Aorta (tissue), 5 donors: ENCODE measurements at places on chromosomes 4 and X. TPM values are rescaled to one million over a fixed set of nuclear protein-coding genes. Genes with fewer than 3 reads are reported as not detected.
A peak's percentile ranks its signal among the peaks of the same experiment; 100 is the strongest.

The PACRGL gene
- 18.7 TPM for total RNA-seq

The YY2 gene
- 2.9 TPM for total RNA-seq

The SATL1 gene
- total RNA-seq: not detected

DNA sequence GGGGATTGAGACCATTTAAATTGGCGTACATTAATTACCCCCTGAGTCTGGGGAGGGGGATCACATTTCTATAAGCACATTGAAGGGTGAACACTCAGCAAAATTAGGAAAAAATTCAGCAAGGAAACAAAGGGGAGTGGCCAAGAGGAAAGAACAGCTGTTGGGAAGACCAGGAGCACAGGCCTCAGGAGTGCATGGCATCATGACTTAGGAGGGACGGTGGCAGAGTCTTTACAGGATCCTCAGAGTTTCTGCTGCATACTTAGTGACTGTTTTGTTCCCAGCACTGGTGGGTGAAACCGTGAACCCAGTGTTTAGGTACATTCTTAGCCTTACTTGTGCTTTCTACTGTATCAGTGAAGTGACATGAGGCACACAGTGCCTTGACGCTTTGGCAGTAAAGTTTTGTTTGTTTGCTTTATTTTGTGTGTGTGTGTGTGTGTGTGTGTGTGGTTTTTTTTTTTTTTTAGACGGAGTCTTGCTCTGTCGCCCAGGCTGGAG lies 121.3 kb downstream of the CBR4 start:
- no peak for DNase-seq

DNA sequence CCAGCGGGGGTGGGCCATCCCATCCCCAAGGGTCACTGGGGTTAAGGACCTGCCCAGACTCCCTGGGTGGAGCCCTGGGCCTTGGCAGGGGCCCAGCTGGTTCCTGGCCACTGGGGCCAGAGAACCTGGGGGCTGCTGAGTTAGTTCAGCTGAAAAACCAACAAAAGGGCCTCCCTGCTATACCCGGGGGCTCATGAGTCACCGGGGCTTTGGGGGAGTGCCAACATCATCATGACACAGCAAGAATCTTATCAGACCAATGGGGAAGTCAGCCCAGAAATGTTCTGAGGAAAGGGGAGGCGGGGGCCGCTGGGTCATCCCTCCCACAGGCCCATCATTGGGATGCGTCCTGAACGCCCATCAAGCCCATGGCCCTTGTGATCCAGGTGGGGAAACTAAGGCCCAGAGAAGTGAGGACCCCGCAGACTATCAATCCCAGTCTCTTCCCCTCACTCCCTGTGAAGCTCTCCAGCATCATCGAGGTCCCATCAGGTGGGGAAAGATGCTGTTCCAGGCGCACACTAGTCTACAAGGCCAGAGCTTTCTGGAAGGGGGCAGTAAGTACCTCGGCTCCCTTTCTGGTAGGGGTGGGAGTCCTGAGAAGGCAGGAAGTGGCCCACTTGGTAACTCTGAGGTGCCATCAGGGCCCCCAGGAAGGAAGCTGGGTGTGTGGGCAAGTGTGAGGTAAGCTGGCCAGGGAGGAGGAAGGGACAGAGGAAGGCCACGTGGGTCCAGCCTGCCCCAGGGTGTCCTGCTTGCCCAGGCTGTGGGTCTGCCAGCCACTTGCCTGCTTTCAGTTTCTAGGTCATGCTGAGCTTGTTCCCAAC lies 4.5 kb downstream of the G6PD start:
- DNase-seq: peak; percentile 90

DNA sequence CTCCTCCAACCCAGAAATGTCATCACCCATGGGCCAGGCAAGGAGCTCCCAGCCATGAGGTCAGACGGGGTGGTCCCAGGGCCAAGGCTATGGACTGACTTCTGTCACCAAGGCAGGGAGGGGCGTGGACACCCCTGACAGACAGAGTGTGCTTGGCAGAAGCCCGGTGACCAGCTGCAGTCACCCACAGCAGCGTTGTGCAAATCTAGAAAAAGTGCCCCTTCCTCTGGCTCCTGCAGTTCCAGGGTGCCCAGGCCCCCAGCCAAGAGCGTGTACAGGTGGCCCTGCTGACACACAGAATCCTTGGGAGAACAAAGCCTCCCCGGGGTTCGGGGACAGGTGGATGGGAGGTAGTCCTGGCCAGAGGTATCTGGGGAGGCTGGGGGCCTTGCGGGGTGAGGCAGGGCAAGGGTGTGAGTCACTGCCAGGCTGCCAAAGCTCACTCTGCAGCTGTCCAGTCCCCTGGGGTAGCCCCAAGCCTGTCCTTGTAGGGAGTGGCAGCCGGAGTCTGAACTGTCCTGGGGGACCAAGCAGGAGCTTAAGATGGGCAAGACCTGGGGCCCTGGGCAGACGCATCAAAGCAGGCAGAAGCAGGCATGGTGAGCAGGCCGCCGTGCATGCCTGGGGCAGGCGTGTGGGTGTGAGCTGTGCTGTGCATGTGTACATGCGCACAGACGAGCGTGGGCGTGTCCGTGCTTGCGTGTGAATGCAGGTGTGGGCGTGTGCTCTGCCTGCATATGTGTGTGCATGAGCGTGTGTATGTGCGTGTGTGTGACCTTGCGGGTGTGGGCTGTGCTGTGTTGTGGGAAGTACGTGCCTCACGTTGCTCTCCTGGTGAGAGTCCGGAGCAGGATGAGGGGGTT lies 3.3 kb downstream of the MYL5 start:
- peak; percentile 46 for DNase-seq

The CDX4 gene
- total RNA-seq: not detected

The ODAPH gene
- not detected for total RNA-seq

DNA sequence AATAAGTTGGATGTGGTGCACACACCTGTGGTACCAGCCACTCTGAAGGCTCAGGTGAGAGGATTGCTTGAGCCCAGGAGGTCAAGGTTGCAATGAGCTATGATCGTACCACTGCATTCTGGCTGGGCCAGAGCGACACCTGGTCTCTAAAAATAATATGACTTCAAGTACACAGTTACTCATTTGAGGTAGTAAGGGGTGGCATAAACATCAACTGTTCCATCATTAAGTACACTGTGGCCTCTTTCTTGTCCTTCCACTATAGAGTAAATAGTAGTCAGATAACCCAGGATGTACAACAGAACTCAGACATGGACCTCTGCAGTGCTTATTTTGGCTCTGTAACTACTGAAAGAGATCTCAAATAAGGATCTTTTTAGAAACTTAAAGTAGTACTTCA lies 10.6 kb downstream of the FAM9B start:
- DNase-seq: no peak

GRCh38 chrX:30573125-30573524 lies 4.4 kb downstream of the TASL start:
- no peak for DNase-seq

The SPANXA2 gene
- total RNA-seq: not detected

- DNase-seq: no peak
Observed at GRCh38 chrX:19177721-19178120, 55.5 kb upstream of the ADGRG2 start.

GRCh38 chr4:138051157-138051556 lies 191.0 kb downstream of the SLC7A11 start:
- DNase-seq: no peak

DNA sequence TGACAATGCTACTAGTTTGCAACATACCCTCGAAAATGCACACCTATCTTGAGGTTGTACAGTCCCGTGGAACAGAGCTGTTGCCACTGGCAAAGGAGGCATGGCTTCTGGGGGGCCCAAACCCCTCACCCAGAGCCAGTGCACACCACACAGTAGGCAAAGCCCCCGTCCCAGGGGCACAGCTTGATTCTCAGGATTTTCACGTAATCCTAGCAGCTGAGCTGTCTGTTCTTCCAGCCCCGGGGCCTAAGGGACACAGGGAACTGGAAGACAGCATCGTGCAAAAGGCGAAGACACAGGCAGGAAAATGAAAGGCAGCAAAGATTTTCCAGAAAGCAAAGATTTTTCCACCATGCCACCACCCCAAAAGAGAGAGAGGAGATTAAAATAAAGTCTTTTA lies 77.2 kb downstream of the JAKMIP1 start:
- no peak for DNase-seq

The TEX13B gene
- not detected for total RNA-seq

DNA sequence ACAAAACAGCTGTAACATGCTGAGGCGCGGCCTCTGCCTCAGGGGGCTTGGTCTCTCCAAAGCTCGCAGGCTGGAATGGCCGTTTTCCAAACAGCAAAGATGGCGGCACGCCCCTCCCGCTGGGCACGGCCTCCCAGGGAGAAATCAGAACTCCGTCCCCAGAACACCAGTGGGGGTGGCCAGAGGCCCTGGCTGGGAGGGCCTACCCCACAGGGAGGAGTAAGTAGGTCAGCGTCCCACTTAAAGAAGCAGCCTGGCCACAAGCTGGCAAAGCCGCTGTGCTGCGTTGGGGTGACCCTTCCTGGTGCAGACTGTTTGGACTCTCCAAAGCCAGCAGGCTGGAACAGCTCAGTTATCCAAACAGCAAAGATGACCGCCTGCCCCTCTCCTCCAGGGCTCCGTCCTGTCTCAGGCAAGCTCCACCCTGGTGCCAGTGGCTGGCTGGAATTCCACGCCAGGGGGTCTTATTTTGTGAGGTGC lies 862.8 kb downstream of the TRIML1 start:
- DNase-seq: no peak

GRCh38 chrX:47587906-47588735 lies 5.9 kb downstream of the TIMP1 start:
- no peak for DNase-seq

The UGT2B10 gene
- total RNA-seq: not detected

The NAP1L5 gene
- 11.2 TPM for total RNA-seq

DNA sequence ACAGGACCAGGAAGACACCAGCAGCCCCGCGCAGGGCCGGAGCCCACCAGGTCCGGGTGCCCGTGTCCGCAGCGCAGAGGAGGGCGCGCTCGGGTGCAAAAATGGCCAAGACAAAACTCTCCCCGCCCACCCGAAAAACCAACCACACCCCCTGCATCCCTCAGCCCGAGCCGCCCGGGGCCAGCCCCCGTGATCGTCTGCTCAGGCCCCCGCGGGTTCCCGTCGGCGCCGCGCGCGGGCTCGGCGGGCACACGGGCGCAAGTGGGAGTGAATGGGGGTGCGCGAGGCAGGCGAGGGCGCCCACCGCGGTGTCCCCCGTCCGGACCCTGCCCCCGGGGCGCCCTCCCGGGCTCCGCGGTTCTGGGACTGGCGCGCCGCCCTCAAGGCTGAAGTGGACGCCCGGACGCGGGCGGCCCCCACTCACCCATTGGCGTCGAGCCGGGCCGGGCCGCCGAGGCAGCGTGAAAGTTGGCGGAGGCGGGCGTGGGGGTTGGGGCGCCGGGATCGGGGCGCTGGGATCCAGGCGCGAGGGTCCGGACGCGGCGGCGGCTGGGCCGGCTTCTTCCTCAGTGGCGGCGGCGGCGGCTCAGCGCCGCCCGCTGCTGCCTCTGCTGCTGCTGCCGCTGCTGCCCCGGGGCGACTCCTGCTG lies 393 bp downstream of the SH3KBP1 start:
- DNase-seq: peak; percentile 82

DNA sequence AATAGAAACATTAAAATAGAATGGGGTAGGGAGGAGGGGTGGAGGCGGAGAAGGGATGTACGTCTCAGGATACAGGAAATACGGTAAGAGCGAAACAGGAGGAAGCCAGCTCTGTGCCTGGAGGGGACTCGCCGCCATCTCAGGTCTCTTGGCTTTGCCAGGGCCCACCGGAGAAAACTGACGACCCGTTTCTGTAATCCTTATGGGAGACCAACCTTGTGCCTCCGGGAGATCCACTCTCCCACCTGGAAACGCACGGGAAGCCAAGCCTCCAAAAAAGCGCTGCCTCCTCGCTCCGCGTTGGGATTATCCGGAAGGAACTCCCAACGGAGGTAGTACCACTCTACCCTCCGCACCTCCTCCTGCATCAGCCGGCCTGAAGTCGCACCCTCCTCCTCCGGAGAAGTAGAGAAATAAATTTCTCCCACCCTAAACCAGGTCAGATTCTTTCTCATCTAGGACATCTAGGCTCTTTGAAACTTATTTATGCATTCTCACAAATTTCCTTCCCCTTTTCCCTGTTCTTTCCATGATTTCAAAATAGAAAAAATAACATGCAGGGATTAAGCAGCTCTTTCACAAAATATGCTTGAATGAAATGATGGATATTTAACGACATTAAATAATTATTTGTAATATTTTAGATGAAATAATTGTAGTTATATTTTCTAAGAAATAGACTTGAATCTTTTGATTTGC lies at the start of gene NBDY:
Gene NBDY, plus strand, starts transcription at position 92 of the 699 bp plus-strand sequence. Its CDS starts 111 bp downstream, at position 203.
- DNase-seq: peak; percentile 75

- no peak for DNase-seq
Observed at GRCh38 chr4:143232277-143232676, 47.6 kb downstream of the USP38 start.

The ING2 gene
- total RNA-seq: 10.0 TPM

The EFHC2 gene
- 0.81 TPM for total RNA-seq

DNA sequence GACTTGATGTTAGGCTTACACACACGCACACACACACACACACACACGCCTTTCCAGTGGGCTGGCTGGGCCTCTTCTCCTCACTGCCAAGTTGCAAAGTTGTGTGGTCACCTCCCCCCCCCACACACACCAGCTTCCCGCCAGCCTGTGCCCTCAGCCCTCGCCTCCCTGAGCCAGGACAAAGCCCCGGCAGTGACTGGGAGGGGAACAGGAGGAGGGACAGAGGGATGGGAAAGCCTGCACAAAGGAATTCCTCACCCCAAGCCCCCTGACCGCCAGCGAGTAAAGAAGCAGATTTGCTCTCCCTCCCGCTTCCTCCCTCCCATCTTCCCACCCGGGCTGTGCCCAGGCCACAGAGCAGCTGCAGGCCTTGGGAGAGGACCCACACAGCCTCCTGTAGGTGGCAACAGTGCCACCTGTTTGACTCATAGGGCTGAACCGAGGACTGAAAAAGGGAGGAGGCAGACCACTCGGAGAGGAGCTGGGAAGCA lies at the start of gene GDPD2:
Gene GDPD2, plus strand, starts transcription at position 464 of the 491 bp plus-strand sequence. CDS start 1,671 bp downstream, outside the sequence.
- DNase-seq: no peak

DNA sequence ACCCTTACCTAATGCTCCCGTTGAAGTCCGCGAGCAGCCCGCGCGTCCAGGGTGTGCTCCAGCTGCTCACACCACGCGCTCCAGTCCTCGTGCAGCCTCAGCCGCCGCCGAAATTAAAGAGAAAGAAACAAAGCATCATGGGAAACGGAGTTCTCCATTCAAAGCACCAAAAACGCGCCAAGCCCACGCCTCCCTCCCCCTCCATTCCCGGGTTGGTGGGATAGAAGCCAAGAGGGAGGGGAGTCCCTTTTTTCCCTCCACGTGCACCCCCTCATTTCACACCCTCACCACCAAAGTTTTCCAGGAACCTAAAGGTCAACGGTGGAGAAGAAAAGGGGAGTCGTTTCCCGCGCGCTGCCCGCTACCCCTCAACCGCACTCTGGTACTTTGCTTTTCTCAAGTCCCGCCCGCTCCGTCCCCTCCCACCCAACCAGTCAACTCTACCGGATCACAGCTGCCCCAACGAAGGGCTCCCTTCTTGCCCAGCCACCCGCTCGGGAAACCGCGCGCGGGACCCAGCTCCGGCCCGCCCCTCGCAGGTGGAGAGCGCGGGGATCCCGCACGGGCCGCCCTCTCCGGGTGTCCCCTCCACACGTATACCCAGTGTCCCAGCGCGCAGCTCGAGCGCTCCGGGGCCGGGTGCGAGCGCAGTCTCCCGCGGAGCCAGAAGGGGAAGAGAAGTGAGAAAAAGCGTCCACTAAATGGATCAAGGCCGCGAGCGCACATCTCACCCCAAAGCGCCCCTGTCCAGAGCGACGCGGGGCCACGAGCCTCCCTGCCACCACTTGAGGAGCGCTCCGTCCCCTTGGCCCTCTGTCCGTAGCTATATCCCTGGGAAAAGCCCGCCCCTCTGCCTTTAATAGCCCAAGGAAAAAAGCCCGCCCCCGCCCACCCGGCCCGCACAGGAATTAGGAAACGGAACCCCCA lies 65.1 kb upstream of the CCDC160 start:
- DNase-seq: peak; percentile 50
